Activated CD8-positive, alpha-beta memory T cell treated with anti-CD3 and anti-CD28 coated beads, Interleukin-2, amount 50 U/mL, for 48 hours (primary cell): ENCODE measurements at places on chromosomes 11 and 22.
A peak's percentile ranks its signal among the peaks of the same experiment; 100 is the strongest.

- DNase-seq = peak; percentile 76
These were observed 8.2 kb downstream of the UPB1 start for GRCh38 chr22:24503137-24503842.

DNA sequence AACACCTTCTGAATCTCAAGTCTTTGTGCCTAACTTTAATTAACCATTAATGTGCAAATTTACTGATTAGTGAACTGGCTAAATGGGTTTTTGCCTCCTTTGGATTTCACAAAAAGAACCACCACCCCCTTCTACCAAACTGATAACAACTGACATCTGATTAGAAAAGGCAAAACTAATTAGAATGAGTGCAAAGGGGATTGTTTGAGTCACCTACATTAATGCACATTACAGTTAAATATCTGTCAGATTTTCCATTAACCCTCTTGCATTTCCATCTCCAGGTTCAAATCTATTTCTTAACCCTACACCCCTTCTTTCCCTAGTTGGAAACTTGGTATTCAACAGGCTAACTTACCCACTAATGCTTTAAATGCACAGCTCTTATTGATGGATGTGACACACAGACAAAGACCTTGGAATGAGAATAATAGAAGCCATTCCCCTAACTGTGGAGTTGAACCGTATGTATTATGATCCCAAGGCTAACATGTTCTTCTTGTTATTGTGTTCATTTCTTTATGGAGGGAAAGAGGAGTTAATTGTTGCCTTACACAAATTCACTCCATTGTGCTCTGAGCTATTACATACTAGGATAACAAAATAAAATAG lies 161.5 kb upstream of the MTMR2 start:
- no peak for DNase-seq

DNA sequence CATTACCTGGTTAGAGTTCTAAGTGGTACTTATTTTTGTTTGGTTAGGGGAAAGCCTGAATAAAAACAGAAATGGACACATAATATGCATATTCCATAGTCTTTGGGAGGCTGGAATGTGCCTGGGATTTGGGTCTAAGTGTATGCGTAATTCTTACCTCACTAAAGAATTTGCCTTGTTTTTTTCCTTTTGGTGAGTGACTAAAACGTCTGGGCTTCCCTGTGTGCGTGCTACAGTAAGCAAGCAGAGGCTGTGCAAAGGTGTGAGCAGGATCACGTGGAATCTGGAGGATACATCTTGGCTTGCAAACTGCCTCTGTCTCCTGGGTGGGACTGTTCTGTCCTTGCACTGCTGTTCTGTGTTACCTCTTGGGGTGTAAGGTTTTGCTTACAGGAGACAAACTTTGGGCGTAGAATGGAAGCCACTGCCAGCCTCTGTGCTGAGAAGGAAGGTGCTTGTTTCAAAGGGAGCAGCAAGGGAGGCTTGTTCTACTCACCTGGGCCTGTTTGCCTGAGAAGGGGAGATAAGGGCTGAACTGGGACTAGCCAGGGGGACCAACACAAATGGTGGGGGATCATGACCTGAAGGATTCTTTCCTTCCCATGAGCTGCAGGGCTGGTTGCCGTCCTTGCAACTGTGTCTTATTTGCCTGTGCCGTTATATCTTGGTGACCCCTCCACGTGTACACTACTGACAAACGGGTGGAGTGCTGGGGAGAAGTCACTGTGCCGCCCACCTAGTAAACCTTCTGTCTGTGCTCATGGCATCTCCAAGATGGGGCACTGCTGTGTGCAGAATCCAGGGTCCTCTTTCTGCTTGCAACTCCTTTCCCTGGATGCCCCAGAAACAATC lies 4.5 kb downstream of the NEAT1 start:
- DNase-seq = peak; percentile 82

DNA sequence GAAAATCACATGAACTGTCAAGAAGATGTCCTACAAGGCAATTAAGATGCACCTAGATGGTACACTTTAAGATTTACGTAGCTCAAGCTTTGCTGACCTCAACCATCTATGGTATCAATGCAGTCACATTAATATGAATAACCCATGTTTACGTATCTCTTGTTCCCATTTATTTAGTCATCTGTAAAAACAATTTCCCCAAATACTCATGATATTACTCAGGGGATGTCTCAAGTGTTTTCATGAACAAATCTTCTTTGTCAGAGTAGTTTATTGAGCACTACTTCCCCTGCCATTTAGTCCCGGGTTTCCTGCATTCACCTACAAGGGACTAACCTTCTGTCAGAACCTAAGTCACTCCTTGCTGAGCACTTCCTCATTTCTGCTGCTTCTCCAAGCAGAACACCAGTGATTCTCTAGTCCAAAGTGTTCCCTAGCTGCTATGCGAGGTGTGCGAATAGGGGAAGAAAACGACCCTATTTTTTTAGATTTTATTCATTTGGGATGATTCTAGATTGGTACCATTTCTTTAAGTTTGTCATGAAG lies 554.3 kb upstream of the LRRC4C start:
- DNase-seq = no peak

DNA sequence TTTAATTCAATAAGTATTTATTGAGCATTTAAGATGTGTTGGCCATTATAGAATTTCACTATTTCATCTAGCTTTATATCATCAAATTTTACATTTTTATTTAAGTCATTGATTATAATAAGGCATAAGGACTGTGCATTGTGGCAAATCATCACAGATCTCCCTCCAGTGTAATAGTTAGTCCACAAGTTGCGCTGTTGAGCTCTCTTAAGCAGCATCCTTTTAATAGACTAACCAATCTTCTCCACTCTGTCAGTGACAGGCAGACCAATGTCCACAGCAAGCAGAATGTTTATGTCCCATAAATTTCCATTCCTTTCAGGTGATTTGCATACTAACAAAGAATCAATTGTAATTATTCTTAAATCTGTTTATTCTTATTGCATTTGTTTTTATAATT lies 595.3 kb upstream of the CCDC90B start:
- no peak for DNase-seq
